ENCODE measurements at places on chromosomes 2 and 18. TPM values are rescaled to one million over a fixed set of nuclear protein-coding genes. Genes with fewer than 3 reads are reported as not detected.

IL18R1 gene
- total RNA-seq: 19.2 TPM

PROC gene
- total RNA-seq: not detected

GLI2 gene
- total RNA-seq: 0.12 TPM

HOXD12 gene
- total RNA-seq: not detected

UPP2 gene
- not detected for total RNA-seq

UGT1A3 gene
- total RNA-seq: not detected

EDAR gene
- 0.87 TPM for total RNA-seq

DNA sequence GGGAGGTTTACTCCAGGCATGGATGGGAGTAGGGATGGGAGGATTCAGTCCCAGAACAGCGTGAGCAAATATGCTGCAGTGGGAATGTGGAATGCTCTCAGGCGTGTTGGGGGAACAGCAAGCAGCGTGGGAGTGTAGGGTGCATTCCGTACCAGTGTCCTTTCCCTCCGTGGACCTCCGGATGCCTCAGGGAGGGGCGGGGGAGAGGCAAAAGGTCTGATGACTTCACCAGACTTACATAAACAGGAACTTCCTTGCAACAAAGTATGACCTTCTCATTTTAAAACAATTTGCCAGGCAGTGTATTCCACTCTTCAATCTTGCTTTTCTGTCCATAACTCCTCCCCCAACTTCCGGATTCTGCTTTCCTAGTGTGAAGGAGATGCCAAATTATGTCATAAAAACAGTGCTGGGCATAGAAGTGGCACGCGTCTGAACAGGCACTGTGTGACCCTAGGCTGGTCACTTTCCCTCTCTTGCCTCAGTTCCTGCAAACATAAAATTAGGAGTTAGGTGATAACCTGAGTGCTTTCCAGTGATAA lies 36.9 kb downstream of the RPL37A start:
- peaks cover 9% of the 10 kb centered on the region for H3K4me1 ChIP-seq
- H3K27me3 ChIP-seq: no peaks in the 10 kb centered on the region
- DNase-seq: no peak
- H3K4me3 ChIP-seq: no peak overlapping the region
- no peak overlapping the region for H3K27ac ChIP-seq
- no peaks in the 10 kb centered on the region for H3K36me3 ChIP-seq

GRCh38 chr2:11667194-11667593 lies 2.8 kb downstream of the NTSR2 start:
- peaks cover 1% of the 10 kb centered on the region for H3K36me3 ChIP-seq
- no peak for DNase-seq
- no peak overlapping the region for H3K27ac ChIP-seq
- H3K27me3 ChIP-seq: peaks cover 23% of the 10 kb centered on the region
- peaks cover 6% of the 10 kb centered on the region for H3K4me1 ChIP-seq

GRCh38 chr2:168633200-168633599 lies 169.2 kb upstream of the NOSTRIN start:
- no peaks in the 10 kb centered on the region for H3K27me3 ChIP-seq
- DNase-seq: no peak
- no peak overlapping the region for H3K4me3 ChIP-seq
- no peak overlapping the region for H3K27ac ChIP-seq
- peaks cover 9% of the 10 kb centered on the region for H3K36me3 ChIP-seq

DNA sequence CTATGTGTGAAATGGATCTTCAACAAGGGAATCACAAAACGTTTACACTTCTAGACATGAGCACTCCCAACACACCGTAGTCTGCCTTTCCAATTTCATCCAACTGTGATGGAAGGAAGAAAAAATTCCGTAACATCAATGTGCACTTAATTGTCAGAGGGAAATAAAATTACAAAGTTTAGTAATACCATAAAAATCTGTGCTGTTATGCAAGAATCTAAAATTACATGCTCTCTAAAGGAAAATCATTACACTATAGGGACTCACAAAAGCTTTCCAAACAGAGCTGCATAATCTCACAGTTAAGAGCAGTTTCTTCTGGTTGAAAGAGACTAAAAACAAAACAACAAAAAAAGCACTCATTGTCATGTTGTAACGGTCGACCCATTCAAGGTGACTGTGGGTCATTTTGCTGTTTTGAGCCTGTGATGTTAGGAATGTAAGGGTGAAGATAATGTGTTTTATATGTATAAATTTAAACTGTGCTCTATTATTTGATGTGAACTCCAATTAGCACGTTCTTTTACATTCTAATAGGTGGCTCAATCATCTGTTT lies 698.0 kb downstream of the TDRD15 start:
- DNase-seq: no peak
- no peaks in the 10 kb centered on the region for H3K27me3 ChIP-seq
- H3K4me1 ChIP-seq: no peaks in the 10 kb centered on the region
- no peak overlapping the region for H3K4me3 ChIP-seq
- no peaks in the 10 kb centered on the region for H3K36me3 ChIP-seq

GRCh38 chr18:272650-273049 lies 4.8 kb upstream of the THOC1 start:
- H3K4me1 ChIP-seq: peaks cover 17% of the 10 kb centered on the region
- no peaks in the 10 kb centered on the region for H3K36me3 ChIP-seq
- no peak for DNase-seq
- no peak overlapping the region for H3K27ac ChIP-seq
- no peak overlapping the region for H3K4me3 ChIP-seq

DNA sequence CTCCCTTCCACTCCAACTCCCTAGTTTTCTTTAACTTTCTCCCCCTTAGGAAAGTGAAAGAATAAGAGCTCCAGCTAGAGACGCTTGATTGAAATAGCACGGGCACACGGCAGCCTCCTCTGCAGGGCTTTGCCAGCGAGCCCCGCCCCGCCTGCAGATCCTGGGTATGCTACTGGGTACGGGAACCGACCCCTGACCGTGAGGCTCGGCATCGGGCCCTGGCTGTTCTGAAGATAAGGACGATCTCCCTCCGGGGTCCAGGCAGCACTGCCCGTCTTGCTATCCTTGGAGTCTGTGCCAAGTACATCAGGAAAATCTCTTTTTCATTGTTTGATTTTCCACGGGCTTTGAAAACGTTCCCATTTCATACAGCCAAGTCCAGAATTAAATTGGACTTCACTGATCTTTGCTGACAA lies 284.5 kb downstream of the MTX2 start:
- no peak overlapping the region for H3K27ac ChIP-seq
- H3K36me3 ChIP-seq: no peaks in the 10 kb centered on the region
- H3K27me3 ChIP-seq: peaks cover 48% of the 10 kb centered on the region
- peak overlapping the region; percentile 61 for H3K4me3 ChIP-seq

GRCh38 chr18:37529296-37529695 lies 36.3 kb downstream of the CELF4 start:
- H3K27ac ChIP-seq: no peak overlapping the region
- H3K4me3 ChIP-seq: no peak overlapping the region
- H3K4me1 ChIP-seq: no peaks in the 10 kb centered on the region
- peaks cover 21% of the 10 kb centered on the region for H3K27me3 ChIP-seq

GRCh38 chr2:44744961-44745892 lies 196.3 kb upstream of the SIX3 start:
- H3K27me3 ChIP-seq: no peaks in the 10 kb centered on the region
- H3K4me3 ChIP-seq: no peak overlapping the region
- no peak overlapping the region for H3K27ac ChIP-seq
- H3K36me3 ChIP-seq: no peaks in the 10 kb centered on the region
- DNase-seq: no peak
- H3K4me1 ChIP-seq: no peaks in the 10 kb centered on the region

- no peaks in the 10 kb centered on the region for H3K27me3 ChIP-seq
- H3K4me1 ChIP-seq: no peaks in the 10 kb centered on the region
- DNase-seq: no peak
- no peaks in the 10 kb centered on the region for H3K36me3 ChIP-seq
Observed at GRCh38 chr2:72198532-72199241, 51.0 kb upstream of the CYP26B1 start.

DNA sequence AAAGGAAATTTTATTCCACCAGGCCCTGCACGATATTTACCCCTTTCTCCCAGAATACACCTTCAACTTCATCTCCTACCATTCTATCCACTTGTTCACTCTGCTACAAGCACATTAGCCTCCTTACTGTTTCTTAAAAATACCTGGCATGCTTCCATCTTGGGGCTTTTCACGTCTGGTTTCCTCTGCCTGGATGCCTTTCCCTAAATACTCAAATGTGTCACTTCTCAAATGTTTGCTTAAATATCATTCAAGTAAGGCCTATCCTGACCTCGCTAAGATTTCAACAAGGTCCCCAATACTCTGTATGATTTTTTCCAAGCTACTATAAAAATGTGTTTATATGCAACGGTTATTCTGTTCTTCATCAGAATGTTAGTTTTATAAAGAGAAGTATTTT lies 433.0 kb upstream of the CHAC2 start:
- DNase-seq: no peak
- no peak overlapping the region for H3K4me3 ChIP-seq
- no peak overlapping the region for H3K27ac ChIP-seq
- H3K4me1 ChIP-seq: no peaks in the 10 kb centered on the region
- no peaks in the 10 kb centered on the region for H3K27me3 ChIP-seq

- no peaks in the 10 kb centered on the region for H3K36me3 ChIP-seq
- H3K27ac ChIP-seq: no peak overlapping the region
- no peaks in the 10 kb centered on the region for H3K27me3 ChIP-seq
- no peak overlapping the region for H3K4me3 ChIP-seq
Observed at GRCh38 chr2:75077909-75078308, 119.5 kb downstream of the POLE4 start.

GRCh38 chr2:26185954-26186770 lies 13.3 kb downstream of the GAREM2 start:
- H3K36me3 ChIP-seq: peaks cover 4% of the 10 kb centered on the region
- no peak for DNase-seq
- peak overlapping the region; percentile 75 for H3K4me3 ChIP-seq
- H3K4me1 ChIP-seq: peaks cover 15% of the 10 kb centered on the region
- peaks cover 12% of the 10 kb centered on the region for H3K27me3 ChIP-seq

- no peaks in the 10 kb centered on the region for H3K36me3 ChIP-seq
- H3K27me3 ChIP-seq: no peaks in the 10 kb centered on the region
- DNase-seq: no peak
- H3K4me1 ChIP-seq: no peaks in the 10 kb centered on the region
- no peak overlapping the region for H3K4me3 ChIP-seq
Observed at GRCh38 chr18:23908827-23909226, 105.7 kb upstream of the TTC39C start.

DNA sequence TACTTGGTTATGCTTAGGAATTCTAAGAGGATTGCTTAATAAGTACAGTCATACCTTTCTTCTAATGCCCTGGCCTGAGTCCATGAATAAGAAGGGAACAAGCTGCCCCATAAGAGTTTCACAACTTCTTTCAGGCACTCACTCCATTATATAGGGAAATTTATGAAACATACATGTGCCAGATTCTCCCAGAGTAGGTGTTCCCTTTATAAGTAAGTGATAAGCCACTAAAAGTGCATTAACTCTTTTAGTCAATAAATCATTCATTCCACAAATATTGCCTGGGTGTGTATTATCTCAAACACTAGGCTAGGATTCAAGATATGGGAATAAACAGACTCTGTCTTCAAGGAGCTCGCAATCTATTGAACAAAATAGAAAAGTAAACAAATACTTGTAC lies 84.5 kb upstream of the RBBP8 start:
- H3K27me3 ChIP-seq: peaks cover 32% of the 10 kb centered on the region
- peaks cover 4% of the 10 kb centered on the region for H3K4me1 ChIP-seq
- no peak overlapping the region for H3K4me3 ChIP-seq
- no peaks in the 10 kb centered on the region for H3K36me3 ChIP-seq
- no peak for DNase-seq

GRCh38 chr2:75432761-75433361 lies 127.9 kb downstream of the EVA1A start:
- no peaks in the 10 kb centered on the region for H3K4me1 ChIP-seq
- H3K36me3 ChIP-seq: no peaks in the 10 kb centered on the region
- H3K27ac ChIP-seq: no peak overlapping the region
- H3K27me3 ChIP-seq: peaks cover 5% of the 10 kb centered on the region

- no peaks in the 10 kb centered on the region for H3K4me1 ChIP-seq
- DNase-seq: no peak
- H3K36me3 ChIP-seq: no peaks in the 10 kb centered on the region
- H3K27me3 ChIP-seq: peaks cover 2% of the 10 kb centered on the region
- no peak overlapping the region for H3K4me3 ChIP-seq
Observed at GRCh38 chr2:146985753-146986152, 859.1 kb upstream of the ACVR2A start.

DNA sequence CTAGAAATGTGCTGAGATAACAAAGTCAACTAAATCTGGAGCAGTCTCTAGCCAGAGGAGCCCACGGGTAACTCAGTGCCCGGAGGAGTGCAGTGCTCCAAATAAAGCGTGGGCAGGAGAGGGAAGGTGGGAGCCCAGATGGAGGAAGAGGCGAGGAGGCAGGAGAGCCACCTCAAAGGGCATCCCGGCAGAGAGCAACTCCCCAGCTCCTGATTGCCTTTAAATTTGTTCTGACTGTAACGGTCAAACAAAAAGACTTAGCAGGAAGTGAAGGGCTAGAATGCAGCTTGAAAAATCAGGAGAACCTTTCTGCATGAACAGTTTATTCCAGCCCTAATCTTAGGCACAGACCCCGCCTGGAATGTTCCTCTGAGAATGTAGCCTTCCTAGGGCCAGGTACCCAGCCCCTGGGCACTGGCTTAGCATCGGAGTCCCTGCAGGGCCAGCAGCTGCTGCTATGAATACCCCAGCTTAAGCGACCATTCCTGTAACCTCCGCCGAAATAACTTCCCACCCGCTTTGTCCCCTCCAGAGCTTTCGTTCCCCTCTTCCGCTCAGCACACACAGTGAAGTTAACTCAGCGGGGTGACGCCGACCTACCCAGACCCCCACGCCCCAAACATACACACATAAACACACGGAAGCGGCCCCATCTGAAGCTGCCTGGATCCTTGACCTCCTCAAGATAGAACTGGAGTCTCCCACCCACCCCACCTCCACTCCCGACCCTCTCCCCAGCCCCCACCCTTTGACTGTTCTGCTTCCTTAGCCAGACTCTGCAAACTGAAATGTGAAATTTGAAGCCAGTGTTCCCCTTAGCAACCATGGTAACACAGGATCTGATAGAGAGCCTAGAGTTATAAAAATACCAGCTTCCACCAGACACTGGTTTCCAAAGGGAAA lies 123.2 kb downstream of the SMAD7 start:
- H3K4me3 ChIP-seq: no peak overlapping the region
- peaks cover 10% of the 10 kb centered on the region for H3K27me3 ChIP-seq
- peaks cover 13% of the 10 kb centered on the region for H3K4me1 ChIP-seq
- no peak for DNase-seq

- no peak for DNase-seq
- no peak overlapping the region for H3K27ac ChIP-seq
- no peaks in the 10 kb centered on the region for H3K36me3 ChIP-seq
- H3K4me3 ChIP-seq: no peak overlapping the region
Observed at GRCh38 chr2:101114268-101114783, 36.9 kb downstream of the TBC1D8 start.

Data from activated CD4-positive, alpha-beta T cell treated with anti-CD3 and anti-CD28 coated beads, Interleukin-2, amount 10 ng/mL, durations not matched to agents 7 days and 5 days (primary cell).